Chondrocyte (in vitro differentiated cells): ENCODE measurements at places on chromosomes 13 and 19.

DNA sequence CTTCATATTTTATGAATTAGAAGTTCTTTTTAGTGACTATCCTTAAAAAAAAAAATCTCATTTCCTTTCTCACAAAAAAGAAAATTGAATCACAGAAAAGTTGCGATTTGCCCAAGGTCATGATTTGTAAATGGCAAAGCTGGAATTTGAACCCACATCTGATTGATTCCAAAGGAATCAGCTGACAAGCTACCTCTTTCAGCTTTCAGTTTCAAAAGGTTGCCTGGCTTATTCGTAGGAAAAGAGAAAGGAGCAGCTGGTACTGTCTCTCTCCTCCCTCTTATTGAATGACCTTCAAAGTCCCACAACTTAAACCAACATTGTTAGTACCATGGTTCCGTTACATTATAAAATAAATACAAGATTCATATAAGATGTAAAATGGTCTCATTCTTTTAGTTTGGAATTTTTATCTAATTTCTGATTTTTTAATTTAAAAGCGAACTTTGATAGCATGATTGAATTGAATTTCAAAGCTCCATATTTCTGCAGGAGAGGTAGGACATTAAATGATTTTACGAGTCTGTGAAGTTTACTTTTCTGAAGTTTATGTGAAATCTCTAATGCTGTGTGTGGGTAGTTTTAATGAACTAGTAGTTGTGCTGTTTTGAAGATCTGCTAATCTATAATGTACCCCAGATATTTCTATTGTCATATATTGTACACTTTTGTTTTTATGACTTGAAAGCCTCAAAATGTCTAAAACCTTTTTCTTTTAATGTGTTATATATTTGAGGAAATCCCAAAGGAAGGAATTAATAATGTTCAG lies 18.5 kb upstream of the KCTD4 start:
- no peak for DNase-seq

DNA sequence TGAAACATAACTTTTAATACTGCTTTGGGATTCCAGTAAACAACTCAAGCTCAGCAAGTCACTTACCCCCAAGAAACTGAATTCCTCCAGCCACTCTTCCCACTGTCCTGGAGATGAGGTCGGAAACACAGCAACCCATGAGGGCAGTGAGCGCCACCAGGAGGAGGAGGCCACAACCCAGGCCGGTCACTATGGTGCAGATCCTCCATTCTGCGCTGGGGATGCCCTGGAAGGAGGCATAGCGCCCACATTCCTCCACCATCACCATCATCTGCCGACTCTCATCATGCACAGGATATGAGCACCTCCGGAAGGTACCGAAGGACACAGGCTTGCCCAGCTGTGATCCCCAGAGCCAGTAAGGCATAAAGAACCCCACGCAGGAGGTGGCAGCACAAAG lies 2.2 kb downstream of the LHFPL6 start:
- DNase-seq: no peak

DNA sequence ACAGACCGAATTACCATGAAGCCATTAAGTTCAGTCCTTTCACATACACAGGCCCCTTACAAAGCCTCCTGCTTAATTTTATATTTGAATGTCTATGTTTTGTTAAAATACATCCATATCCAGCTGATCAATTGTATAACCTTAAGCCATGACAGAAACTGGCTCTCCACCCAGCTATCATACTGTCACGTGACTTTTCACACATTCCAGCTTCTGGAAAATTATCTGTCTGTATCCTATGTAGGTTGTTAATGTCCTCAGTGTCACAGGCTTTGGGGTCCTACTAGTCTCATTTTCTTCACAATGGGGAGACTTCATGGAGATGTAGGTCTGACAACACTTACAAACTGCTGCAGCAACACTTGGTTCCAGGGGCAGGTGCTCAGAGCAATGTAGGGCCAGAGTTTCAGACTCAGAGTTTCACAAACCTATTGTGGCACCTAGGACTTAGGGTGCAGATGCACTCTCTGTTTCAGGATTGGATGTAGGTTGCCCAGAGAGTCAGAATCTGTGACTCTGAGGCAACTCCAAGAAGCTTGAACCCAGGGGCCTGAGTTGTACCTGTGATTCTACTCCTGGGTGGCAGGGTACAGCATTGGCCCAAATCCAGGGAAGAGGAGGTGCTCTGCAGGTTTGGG lies 69.6 kb upstream of the PCDH20 start:
- DNase-seq: no peak

DNA sequence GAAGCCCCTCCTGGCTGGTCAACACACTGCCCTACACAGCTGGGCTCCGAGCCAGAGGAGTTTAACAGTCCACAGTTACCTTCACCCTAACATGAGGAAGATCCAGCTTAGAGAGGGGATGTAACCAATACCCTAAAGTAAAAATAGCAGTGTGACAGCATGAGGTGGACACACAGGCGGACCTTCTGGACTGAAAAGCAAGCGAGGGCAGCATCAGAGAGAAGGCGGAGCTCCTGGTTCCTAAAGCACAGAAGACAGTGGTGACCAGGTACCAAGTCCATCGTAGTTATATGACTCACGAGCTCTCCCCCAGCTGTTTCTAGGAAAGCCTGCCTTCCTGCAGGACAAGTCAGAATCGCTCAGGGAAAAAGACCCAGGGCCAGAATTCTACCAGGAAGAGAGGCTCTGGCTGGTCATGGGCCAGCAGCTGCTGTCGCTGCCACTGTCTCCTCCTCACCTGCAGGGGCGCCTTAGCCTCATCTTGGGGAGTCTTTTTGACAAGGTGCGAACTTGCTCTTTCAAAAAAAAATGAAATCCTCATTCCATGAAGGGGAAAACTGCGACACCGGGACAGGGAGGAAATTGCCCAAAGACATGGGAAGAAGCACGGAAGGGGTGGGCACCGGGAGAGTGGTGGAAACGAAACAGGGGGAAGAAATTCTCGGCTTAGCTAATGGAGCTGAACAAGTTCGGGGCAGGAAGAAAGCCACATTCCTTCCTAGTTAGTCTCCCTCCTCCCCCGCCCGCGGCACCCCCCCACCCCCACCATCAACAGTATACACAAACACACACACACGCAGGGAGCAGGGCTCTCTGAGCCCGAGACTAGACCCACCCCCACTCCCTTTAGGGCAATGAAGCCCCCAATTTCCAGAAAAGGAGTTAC lies 1.7 kb downstream of the ELL start:
- DNase-seq: no peak

DNA sequence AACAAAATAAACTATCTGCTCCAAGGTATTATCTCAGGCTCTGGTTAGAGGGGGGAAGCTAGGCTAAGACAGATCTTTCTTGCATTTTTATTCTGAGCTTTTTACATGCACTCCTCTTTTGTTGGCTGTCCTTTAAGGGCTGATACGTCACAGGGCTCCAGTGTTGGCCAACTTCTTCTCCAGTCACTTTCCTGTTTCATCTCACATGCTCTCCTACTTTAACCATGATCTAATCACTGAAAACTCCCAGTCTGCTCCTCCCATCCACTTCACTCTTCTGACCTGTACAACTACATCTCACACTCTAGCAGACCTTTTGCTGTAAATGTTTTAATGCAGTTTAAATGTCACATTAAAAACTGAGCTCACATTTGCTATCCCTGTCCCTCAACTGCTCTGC lies 510.0 kb upstream of the KLF12 start:
- no peak for DNase-seq

- DNase-seq: no peak
These were observed 564.1 kb downstream of the DCT start for GRCh38 chr13:93915269-93915809.

- DNase-seq: peak; percentile 55
These were observed 54.0 kb upstream of the F7 start for GRCh38 chr13:113051641-113052040.

DNA sequence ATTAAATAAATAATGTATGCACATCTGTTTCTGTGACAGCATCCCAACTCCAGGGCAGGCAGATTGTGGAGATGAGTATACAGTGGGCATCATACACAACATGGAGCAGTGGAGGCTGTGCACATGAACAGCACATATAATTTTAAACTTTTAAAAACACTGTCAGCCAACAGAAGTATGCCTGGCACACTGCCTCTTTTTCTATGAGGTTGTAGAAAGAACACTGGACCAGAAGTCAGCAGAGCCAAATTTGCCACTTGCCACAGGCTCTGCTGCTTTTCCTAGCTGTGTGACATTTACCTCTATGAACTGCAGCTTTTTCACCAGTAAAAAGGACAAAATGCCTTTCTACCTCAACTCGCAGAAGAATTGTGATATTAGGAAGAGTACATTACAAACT lies 118.7 kb downstream of the FRY start:
- no peak for DNase-seq

GRCh38 chr19:50046649-50047503 lies 21.1 kb downstream of the ZNF473 start:
- no peak for DNase-seq
